ENCODE measurements at places on chromosomes 7 and 10.

- peak; percentile 75 for DNase-seq
These were observed 52.5 kb upstream of the MACC1 start for GRCh38 chr7:20269726-20270125.

DNA sequence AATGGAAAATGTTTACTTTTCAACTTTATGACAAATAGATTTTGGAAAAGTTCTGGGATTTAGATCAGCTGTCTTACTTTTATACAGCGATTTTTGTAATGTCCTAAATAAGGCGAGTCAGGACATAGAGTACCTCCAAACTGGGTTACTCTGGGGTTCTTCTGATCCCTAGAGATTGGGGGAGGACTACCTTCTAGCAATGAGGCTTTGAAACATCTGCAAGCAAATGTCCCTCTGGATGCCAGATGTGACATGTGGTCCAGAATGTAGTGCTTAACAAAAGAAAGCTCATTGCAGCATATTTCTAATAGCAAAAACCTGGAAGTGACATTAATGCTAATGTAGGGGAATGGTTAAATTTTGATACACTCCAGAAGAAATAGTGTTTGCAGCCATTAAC, 36.1 kb downstream of the ABRAXAS2 start:
- no peak for DNase-seq

DNA sequence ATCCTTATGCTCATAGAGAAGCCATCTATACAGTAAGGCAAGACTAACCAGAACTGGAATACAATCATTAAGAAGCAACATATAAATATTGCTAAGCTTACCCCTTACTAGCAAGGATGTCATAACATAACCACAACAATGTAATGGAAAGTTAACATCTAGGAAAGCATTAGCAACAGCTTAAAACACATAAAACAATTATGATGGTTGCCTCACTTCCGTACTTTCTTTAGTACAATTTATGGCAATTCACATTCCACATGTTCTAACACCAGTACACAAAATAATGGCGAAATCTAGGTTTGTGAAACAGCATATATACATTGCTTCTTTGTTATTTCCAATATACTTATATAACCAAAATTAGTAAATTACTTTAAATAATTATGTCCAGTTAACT, 195.0 kb downstream of the AHR start:
- DNase-seq = peak; percentile 15

GRCh38 chr7:133186060-133186459, 66.8 kb upstream of the EXOC4 start:
- no peak for DNase-seq

GRCh38 chr7:114989531-114989930, 67.6 kb downstream of the MDFIC start:
- no peak for DNase-seq

DNA sequence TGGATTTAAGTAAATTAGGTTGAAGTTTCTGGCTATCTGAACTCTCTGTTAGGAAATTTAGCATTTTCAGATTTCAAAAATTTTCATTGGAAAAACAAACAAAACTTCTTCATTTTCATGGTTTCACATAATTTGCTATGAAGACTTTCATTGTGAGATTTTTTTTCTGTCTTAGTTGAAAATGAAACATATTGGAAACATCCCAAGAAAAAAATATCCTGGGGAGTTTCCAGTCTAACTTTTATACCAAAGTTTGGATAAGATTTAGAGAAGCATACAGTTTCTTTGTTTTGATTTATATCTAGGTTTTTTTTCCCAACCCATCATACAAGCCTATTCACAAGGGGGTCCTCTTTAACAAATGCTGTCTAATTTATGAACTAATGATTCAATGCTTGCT, 300.5 kb upstream of the SEMA3A start:
- no peak for DNase-seq

DNA sequence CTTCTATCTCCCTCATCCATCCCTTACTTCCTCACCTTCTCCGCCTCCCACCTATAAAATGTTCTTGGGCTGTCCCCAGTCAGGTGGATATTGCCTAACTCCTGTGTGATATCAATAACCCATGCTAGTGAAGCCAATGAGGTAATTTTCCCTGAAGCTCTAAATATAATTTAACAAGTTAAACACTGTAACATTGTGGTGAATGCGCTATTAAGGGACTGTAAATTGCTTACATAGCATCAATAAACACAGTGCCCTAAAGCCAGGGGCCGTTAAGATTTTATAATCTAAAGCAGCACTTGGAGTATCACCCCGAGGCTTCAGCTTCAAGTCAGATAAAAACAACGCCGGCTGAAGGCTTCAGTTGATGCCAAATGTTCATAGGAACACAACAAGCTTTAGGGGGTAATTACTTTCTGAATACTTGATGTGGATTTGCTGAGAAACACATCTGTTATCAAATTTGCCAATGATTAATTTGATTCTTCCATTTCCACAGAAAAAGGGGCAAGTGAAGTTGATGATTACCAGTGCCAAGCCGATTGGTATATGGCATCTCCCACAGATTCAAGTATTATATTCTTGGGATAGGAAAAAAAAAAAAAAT, 138.4 kb downstream of the CREB5 start:
- no peak for DNase-seq

DNA sequence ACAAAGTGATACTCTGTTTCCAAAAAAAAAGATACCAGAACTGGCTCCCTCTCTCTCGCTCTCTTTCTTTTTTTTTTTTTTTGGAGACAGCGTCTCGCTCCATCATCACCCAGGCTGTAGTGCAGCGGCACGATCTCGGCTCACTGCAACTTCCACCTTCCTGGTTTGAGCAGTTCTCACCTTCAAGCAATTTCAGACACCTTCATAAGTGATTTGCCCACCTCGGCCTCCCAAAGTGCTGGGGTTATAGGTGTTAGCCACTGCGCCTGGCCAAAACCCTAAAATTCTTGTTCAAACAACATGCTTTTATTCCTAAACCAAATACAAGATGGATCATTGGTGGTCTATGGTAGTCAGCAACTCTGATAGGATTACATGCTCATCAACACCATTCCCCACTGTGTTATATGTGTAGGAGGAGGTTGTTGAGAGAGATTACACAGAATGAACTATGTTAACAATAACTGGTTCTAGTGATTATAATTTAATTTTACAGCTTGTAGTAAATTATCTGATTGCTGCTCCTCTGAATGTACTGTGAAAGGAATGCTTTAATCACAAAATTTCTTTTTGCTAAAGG, 15.5 kb downstream of the ACBD5 start:
- DNase-seq = no peak

DNA sequence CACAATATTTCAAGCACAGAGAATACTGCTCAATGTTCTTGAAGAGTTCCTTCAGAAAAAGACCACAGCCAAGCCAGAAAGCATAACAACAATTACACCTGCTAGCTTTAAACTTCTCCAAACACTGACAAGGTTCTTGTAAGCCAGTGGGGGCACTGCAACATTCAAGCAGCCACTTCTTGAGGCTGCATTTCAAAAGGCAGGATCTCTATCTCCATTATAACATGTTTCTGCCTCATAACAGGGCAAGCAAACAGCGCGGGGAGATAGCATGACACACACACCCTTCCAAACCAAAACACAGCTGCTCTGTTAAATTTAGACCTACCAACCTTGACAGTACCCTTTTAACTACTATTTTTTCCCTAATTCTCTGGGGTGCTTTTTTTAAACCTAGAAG, 30.8 kb downstream of the CHCHD3 start:
- DNase-seq = peak; percentile 60

- DNase-seq = no peak
These were observed 1.8 kb downstream of the FOXI2 start for GRCh38 chr10:127738512-127739424.

DNA sequence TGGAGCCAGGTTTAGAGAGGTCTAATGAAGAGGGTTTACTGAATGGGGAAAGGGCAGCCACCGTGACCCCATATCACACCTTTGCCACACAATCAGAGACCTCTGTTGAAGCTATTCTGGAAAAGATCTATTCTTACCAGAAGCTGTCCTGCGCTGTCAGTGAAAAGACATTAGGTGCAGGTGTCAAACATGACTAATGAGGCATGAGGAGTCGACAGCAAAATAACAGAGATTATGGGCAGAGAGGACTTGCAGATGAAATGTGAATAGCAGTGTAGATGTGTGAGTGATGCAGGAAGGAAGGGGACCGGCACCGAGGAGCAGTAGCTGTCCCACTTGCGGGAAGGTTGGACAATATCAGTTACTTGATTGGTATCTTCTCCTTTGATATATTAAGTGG, 627.7 kb upstream of the GALNT17 start:
- DNase-seq = no peak

DNA sequence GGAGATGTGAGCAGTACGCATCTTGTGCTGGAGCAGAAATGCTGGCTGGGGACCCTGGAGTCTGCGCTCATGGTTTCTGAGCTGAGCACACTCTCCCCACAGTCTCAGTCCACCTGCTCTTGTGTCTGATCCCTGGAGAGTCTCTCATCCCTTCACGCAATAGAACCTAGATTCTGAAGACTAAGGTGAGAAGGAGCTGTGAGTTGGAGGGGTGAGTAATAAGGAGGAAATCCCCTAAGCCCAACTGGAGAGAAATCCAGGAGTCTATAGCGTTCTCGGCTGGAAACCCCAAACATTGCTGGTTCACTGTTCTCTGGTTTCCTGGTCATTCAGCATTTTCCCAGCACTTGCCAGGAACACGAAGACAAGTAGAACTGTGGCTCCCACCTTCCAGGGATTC, 68.3 kb upstream of the SMNDC1 start:
- DNase-seq = no peak

GRCh38 chr10:89973326-89973725, 271.9 kb downstream of the KIF20B start:
- DNase-seq = no peak

DNA sequence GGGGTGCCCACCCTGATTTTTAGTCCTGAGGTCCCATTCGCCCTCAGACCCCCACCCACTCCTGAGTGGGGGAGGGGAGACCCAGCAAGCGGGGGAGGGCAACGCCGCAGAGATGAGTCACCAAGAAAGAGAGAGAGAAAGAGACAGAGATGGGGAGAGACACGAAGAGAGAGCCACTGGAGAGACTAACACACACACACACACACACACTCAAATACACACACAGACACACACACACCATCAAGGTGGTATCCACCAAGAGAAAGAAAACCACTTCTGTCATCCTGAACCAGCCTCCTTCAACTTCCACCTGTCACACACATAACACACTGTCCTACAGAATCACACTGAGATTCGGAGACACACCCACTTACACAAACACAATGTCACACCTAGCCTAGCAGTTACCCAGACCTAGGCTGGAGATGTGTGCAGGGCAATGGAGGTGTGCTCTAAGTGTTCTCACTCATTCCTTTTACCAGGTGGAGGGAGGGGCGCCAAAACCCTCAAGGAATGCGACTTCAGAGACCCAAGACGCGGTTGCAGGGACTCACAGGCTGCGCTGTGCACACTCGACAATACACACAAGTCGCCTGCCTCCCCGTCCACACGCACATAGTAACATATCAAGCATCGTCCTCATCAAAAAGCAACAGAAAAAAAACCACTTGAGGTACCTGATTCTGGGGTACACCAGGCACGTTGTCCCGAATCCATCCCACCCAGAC, 3.9 kb upstream of the VGF start:
- DNase-seq = no peak

- DNase-seq = peak; percentile 66
These were observed 28.4 kb upstream of the CDHR3 start for GRCh38 chr7:105934572-105935185.

GRCh38 chr10:29628311-29628710, 6.5 kb downstream of the SVIL start:
- DNase-seq = no peak

DNA sequence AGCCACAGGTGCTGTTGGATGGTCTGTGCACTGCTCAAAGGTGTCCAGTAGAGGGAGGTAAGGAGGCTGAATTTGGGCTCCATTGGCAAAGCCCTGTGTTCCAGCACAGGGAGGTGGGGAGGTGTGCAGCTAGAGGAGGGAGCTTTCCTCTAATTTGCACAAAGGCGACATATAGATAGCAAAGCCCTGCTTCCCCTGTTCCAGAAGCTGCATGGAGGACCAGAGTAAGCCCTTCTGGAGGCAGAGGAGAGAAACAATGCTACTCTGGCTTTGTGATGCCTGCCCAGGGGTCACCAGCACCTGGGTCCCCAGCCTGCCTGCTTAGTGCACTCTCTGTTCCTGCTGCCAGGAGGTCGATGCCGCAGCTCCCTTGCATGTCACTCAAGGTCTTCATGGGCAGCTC, 3.4 kb upstream of the ARHGAP22 start:
- peak; percentile 61 for DNase-seq

DNA sequence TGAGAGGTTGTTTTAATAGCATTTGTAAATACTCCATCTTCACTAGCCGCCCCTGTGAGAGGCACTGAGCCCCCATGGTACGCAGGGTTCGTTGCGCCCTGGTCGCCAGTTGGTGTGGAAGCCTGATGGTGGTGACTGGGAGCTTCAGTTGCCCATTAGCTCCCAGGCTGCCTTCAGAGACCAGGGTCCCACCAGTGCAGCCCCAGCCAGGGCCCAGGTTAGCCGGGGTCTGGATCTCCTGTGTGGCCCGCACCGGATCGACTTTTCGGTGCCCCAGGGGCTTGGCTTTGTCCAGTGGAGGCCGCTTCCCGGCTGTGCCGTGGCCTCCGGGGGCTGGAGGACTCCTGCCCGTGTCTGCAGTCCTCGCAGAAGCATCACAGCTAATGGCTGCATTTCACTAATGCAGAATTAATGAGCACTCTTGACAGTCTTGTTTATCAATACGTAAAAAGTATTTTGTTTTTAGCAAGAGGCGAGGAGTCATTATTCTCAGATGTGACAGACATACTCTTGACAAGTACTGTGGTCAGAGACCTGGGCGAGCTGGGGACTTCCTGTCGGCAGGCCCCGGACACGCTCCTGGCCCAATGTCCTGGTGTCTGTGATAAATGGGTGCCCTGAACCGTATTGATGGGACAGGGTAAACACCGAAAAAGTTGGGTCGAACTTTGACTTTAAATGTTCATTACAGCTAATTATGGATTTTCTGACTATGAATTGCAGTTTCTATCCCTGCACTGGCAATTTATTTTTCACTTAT, 99.8 kb downstream of the NKX6-2 start:
- DNase-seq = no peak

DNA sequence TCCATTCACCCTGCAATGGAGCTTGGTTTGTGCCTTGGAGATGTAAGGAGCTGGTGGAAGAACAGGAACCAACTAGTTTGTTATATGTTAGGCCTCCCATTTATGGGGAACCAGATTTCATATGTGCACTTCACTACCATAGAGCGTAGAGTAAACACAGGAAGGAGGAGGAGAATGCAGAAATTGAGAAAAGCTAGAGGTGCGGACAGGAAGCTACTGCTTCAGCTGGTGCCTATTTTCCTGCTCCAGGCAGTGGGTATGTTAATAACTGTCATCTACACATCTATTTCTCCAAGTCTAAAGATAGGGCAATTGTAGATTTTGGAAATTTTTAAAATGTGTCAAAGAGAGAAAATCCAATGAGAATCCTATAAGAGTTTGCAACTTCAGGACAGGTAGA, 482.2 kb downstream of the PLXDC2 start:
- no peak for DNase-seq
